ENCODE measurements at places on chromosomes 3 and 15. TPM values are rescaled to one million over a fixed set of nuclear protein-coding genes. Genes with fewer than 3 reads are reported as not detected.

SLC12A6 gene
- 71.3 TPM for total RNA-seq

RPL32 gene
- 3,480 TPM for total RNA-seq

ZNF717 gene
- total RNA-seq, result 14.0 TPM

GRCh38 chr3:26712211-26713026 lies 89.8 kb downstream of the LRRC3B start:
- H3K27me3 ChIP-seq, result no peaks in the 10 kb centered on the region
- DNase-seq, result peak; percentile 33
- H3K36me3 ChIP-seq, result no peaks in the 10 kb centered on the region
- no peaks in the 10 kb centered on the region for H3K4me1 ChIP-seq

GRCh38 chr3:168834558-168834957 lies 738.8 kb upstream of the GOLIM4 start:
- no peak overlapping the region for H3K27ac ChIP-seq
- no peak overlapping the region for H3K4me3 ChIP-seq
- H3K4me1 ChIP-seq, result no peaks in the 10 kb centered on the region

GRCh38 chr3:53196575-53197407 lies 35.8 kb downstream of the PRKCD start:
- H3K4me1 ChIP-seq, result peaks cover 8% of the 10 kb centered on the region
- no peak for DNase-seq
- no peak overlapping the region for H3K4me3 ChIP-seq
- no peaks in the 10 kb centered on the region for H3K27me3 ChIP-seq
- no peak overlapping the region for H3K27ac ChIP-seq

DNA sequence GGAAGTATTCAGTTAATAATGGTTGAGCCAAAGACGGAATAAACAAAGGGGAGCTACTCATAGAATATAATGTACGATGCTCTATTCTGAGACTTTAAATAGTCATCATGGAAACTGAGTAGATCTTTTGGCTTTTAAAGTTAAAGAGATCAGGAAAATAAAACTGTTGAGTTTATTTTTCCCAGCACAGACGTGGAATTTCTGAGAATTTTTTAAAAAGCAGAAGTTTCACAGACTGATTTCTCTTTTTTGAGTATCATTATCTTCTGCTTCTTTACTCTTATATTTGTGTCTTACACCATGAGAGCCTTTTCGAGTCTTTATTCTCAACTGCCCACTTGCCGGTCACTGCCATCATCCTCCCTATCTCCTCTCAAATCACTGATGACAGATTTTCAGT lies 13.2 kb downstream of the P2RY14 start:
- no peak overlapping the region for H3K27ac ChIP-seq
- H3K4me3 ChIP-seq, result no peak overlapping the region
- H3K4me1 ChIP-seq, result peaks cover 10% of the 10 kb centered on the region
- no peak for DNase-seq
- no peaks in the 10 kb centered on the region for H3K27me3 ChIP-seq
- no peaks in the 10 kb centered on the region for H3K36me3 ChIP-seq

DNA sequence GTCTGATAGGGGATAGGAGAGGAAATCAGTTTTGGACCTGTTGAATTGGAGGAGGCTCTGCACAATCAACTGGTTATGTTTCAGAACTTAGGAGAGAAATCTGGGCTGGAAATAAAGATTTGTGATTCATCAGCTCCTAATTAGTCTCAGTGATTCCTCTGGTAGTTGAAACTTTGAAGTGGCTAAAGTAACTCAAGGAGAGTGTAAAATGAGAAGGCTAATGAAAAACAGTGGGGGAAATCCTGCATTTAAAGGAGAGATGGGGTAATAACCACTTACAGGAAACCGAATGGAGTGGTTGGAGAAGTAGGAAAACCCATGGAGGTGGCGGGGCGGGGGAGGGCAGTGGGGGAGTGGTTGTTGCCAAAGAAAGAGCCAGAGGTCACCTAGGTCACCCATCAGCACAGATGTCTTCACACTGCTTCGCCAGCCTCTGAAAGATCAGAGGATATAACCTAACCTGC lies 32.6 kb downstream of the MAP2K5 start:
- no peak for DNase-seq
- no peaks in the 10 kb centered on the region for H3K36me3 ChIP-seq
- H3K27ac ChIP-seq, result no peak overlapping the region

DNA sequence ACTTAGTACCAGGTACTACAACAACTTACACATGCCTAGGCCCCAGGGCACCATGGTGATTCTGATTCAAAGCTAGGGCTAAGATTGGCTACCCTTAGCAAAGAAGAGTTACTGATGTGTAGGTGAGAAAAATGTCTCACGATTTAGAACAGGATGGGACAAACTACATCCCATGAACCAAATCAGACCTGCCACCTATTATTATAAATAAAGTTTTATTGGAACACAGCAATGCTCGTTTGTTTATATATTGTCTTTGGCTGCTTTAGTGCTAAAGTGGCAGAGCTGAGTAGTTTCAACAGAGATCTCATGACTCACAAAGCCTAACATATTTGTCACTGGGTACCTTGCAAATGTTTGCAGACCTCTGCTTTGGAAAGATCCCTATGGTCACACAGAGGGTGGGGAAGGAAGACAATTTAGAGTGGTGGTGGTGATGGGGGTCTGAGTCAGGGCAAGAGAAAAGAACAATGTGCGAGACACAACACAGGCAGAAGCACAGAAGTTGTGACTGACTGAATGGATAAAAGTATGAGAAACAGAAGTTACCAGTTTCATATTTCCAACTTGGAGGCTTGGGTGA lies 770.6 kb upstream of the CFAP20DC start:
- H3K4me3 ChIP-seq, result no peak overlapping the region
- no peak for DNase-seq
- no peaks in the 10 kb centered on the region for H3K27me3 ChIP-seq
- no peaks in the 10 kb centered on the region for H3K36me3 ChIP-seq
- H3K27ac ChIP-seq, result no peak overlapping the region

DNA sequence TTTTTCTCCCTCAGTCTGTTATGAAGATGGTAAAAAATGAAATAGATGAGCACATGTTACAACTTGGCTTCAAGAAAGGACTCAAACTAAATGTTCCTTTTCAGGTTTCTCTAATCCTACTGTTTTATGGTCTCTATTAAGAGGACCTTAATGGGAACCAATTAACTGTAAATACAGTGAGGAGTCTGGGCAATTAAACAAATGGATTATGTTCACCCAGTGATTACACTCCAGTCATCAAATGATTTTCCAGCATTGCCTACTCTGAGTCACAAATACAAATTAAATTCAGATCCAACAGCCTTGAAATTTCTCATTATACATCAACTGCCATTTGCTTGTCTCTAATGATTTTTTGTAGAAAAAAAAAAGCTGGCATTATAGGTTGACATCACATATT lies 129.2 kb downstream of the NEK10 start:
- H3K4me1 ChIP-seq, result no peaks in the 10 kb centered on the region
- H3K27ac ChIP-seq, result no peak overlapping the region
- no peaks in the 10 kb centered on the region for H3K36me3 ChIP-seq
- no peaks in the 10 kb centered on the region for H3K27me3 ChIP-seq

- no peak overlapping the region for H3K4me3 ChIP-seq
- H3K4me1 ChIP-seq, result no peaks in the 10 kb centered on the region
- no peaks in the 10 kb centered on the region for H3K27me3 ChIP-seq
- DNase-seq, result no peak
- H3K36me3 ChIP-seq, result no peaks in the 10 kb centered on the region
These were observed 91.8 kb upstream of the ALDH1A3 start for GRCh38 chr15:100787567-100788417.
